Stimulated activated CD8-positive, alpha-beta memory T cell treated with anti-CD3 and anti-CD28 coated beads, Interleukin-7, amount 100 ng/mL, for 1 hour (primary cell): ENCODE measurements at places on chromosomes 12 and 14.

- DNase-seq: no peak
Measured at GRCh38 chr14:38044710-38045109, 163.0 kb upstream of the SSTR1 start.

DNA sequence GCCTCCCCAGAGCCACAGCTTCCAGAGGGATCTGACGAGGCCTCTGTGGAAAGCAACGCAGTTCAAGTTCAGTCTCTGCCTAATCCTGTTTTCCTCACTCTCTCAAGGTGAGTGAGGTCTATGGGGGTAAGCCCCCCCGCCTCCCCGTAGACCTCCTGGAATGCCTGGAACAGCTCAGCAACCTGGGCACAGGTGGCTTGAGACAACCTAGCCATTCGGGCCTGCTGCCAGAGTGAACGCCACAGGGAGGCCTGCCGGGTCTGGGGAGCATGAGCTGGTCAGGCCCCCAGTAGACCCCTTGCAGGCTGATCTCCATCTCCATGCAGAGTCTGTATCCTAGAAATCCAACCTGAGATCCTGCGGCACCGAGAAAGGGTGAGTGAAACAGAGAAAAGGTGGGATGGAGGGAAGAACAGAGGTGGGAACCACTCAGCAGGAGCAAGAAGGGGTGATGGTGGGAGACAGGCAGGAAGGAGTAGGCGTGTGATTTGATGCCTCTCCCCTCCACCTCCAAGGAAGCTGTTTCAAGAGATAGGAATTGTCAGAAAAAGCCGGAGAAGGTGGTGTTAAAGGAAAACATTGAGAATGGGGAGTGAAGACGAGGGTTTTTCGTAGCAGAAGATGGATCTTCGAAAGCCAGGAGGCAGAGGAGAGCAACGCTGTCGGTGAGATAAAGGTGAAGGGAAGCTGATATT lies 123.1 kb upstream of the PRMT8 start:
- DNase-seq: no peak

DNA sequence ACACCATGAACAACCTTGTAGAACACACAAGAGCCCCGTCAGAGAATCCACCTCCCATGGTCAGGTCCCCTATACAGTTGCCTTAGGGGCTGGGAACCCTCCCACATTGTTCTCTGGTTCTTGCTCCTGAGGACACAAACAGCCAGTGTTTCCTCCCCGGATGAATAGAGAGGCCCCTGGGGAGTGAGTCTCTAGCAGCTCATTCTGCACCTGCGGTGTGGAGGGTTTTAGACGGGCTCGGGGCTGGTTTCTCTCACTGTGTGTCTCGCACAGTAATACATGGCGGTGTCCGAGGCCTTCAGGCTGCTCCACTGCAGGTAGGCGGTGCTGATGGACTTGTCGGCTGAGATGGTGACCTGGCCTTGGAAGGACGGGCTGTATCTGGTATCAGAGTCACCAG lies 1052.1 kb downstream of the TMEM121 start:
- no peak for DNase-seq

DNA sequence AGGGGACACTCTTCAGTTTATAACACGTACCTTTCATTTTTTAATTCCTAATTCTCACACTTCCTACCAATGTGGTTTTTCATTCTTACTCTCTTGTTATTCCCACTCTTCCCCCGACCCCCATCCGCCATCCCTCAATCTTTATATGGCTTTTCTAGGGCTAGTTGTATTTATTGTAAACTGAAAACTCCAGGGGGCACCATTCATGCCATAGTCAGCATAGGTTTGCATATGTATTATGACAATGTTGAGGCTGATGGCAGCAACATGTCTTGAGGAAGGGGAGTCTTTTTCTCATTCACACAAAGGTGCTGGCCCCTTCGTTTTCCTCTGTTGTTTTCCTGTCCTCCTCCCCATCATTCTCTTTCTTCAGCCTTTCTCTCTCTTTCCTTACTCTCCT lies 27.7 kb upstream of the LTA4H start:
- DNase-seq: no peak

DNA sequence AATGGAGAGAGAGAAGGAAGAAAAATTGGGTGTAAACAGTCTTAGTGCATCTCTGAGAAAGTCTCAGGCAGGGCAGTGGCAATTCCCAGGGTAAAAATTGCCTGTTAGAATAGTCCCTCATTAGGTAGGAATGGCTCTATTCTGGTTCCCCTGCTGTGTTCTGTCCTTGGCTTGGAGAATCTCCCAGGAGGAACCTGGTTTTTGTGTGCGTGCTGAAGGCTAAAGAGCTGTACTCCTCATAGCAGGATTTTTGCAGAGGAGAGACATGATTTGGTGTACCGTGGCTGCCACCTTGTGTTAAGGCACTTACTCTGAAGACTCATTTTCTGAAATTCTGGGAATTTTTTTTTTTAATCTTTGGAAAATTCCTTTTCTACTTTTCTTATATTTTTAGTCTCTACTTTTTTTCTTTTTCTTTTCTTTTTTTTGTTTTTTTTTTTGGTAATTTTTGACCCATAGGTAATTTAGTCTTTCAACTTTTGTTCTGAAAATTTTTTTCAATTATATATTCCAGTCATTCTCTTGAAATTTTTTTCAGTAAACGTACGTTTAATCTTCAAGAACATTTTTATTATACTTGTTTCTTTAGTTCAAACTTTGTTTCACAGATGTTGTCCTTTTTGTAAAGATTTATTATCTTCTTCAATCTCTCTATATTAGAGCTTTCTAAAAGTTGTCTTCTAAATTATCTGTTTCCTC lies 63.8 kb downstream of the FBXO33 start:
- no peak for DNase-seq

DNA sequence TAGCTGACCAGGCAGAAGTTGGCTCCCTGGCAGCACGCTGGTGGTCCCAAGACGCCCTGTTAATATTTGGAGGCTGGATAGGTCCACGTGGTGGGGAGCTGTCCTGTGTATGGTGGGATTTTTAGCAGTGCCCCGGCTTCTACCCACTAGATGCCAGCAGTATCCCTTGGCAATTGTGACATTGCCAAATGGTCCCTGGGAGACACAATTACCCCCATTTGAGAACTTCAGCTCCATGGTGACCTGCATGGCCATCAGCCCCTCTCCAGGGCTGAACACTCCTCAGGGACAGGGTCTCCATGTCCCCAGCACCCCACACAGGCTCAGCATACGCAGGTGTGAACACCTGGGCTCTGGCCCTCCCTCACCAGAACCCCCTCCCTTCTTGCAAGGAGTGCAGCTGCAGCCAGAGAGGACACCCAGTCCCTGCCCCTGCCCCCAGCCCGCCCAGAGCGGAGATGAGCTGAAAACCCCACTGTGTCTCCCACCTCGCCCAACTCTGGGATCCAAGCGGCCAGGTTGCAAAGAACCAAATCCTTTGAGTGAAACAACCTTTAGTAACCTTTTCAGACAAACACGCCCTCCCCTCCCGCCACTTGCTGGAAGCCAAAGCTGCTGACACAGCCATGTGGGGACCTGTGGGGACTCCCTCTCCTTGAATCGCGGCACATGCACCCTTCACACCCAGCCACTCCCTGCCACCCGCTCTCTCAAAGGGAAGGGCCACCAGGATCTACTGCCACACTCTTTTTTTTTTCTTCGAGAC lies 120.4 kb downstream of the CALM1 start:
- no peak for DNase-seq

GRCh38 chr14:32620303-32620702 lies 291.2 kb downstream of the AKAP6 start:
- no peak for DNase-seq

- DNase-seq: no peak
Measured at GRCh38 chr12:40769846-40770245, 77.6 kb downstream of the CNTN1 start.

- DNase-seq: no peak
Measured at GRCh38 chr12:95648990-95649791, 97.9 kb upstream of the USP44 start.

DNA sequence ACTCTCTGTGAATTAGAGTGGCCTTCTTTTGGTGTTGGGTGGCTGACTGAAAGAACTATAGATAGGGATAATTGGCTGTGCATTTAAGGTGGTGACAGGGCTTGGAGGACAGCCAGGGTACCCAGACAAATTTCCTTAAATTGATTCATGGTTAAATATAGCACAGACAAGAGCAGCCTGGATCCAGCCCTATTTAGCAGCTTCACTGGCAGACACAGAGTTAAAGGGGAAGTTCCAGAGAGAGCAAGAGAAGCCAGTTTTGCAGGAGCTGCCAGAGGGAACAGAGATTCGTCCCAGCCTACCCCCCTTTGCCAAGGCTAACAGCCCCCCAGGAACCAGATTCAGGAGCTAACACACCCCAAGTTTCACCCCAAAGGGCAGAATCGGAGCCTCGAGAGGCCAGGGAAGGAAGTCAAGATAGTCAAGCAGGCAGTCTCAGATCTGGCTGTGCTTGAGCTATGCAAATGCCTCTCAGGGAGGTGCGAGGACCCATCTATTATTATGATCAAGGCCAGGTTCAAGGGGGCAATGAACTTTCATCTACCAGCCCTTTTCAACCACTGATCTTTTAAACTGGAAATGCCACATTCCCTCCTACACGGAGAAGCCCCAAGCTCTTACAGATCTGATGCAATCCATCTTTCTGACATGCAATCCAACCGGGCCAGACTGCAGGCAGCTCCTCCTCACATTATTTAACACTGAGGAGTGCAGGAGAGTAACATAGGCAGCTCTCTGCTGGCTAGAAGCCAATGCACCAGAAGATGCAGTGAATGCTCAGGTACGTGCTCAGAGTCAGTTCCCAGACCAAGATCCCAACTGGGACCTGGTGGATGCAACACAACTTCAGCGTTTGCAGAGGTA lies 58.2 kb downstream of the DHRS2 start:
- DNase-seq: no peak

- no peak for DNase-seq
Measured at GRCh38 chr14:101821528-101821927, 60.0 kb downstream of the PPP2R5C start.

DNA sequence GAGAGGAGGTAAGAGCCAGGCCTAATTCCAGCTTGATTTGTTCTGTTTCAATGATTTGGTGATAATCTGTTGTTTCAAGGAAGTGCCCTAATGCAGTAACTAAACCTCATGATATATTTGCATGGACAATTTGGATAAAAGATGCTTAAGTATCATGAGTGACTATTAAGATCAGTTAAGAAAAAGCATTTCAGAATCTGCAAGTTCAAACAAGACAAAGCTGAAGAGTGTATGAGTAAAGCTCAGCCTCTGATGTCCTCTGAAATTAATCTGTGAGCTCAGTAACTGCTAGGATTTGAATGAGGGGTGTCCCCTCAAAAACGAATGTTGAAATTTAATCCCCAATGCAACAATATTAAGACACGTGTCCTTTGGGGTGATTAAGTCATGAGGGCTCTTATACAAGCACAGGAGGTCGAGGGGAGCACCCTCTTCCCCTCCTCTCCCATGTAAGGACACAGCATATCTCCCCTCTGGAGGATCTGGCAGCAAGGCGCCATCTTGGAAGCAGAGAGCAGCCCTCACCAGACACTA lies 949.2 kb downstream of the GALC start:
- no peak for DNase-seq

DNA sequence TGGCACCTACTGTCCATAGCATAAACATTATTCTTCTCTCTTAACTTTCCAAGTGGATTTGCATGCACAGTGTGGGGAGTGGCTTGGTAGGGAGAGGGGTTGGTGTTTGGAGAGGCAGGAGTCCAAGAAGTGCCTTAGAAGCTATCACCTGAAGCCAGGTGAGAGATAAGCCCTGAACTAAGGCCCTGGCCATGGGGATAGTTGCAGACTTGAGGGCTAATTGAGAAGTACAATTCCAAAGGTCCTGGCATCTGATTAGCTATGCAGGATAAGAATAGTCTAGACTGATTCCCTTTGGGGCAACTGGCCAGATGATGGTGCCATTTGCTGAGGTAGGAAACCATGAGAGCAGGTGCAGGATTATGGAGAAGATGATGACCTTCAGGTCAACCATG lies 2.0 kb upstream of the PCK2 start:
- no peak for DNase-seq

DNA sequence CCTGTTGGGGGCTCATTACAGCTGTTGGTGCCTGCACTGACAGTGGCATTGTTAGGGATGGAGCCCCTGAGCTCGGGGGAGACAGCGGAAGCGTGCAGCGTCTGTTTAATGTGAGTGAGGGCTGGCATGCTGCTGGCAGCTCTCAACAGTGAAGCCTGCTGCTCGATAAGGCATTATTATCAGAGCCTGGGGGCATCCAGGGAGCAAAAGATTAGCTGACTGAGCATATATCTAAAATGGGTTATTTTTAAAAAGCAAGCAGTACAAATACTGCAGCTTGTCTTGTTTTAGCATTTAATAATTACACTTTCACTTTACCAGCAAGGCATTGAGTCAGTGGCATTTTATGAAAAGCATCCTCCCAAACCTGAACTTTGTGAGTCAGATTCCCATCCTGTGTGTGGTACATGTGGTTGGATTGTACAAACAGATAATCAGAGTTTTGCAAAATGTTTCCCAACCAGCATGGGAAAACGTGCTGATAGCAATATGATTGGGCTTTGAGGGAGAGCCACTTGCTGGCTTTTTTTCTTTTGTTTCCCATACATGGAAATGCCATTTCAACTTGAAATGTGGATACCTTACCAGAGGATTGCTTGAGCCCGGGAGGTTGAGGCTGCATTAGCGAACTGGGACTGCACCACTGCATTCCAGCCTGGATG lies 150.8 kb downstream of the PRKCH start:
- no peak for DNase-seq

- DNase-seq: no peak
Measured at GRCh38 chr14:55588259-55588699, 8.3 kb downstream of the KTN1 start.

DNA sequence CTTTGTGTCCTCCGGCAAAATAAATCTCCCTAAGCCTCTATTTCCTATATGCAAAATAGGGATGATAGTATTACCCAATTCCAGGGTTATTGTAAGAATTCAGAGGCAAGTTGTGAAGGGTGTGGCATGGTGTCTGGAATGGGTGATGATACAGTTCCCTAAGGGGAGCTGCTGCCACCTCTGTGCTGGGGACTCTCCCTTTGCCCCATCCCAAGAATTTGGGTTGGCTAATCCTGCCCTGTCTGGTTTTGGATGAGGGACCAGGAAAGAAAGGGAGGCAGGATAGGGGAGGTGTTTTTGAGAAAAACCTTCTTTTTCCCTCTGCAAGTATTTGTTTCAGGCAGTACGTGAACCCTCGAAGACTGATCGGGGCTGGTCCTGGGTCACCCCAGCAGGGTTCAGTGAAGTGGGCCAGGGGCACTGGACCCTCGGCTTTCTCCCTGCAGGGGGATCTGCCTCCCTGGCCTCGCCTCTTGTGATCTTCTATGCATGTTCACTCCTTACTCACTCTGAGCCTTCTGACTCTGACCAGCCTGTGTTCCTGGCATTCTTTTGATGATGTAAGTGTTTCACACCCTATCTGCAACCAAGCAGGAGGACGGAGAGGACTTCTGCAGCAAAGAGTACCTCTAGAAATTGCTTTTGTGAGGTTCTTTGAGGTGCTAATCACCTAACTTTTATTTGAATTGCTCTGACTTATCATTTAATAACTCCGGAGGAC lies 60.8 kb downstream of the RASSF3 start:
- DNase-seq: no peak
